ENCODE measurements at places on chromosomes 3 and 15.
A peak's percentile ranks its signal among the peaks of the same experiment; 100 is the strongest.

GRCh38 chr3:22960105-22960984 lies 242.8 kb upstream of the UBE2E2 start:
- DNase-seq = peak; percentile 20

- no peak for DNase-seq
These were observed 67.0 kb upstream of the ACAN start for GRCh38 chr15:88736204-88736603.

- DNase-seq = no peak
These were observed 468.9 kb upstream of the UBE2E2 start for GRCh38 chr3:22734207-22734606.

DNA sequence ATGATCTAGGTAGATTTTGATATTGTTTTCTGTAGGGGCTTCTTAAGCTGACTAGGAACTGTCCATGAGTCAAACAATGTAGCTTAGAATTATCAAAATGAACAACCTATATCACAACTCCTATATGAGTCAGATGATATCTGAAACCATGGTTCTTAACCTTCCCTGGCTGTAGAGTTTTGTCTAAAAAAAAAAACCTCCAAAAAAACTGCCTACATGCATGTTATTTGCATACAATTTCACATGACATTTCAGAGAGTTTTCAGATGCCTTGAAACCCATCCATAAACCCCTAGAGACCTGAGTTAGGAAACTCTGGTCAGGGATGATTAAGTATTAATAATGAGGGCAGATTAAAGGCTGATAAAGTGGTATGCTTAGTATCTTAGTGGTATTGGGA lies 157.0 kb downstream of the CHST2 start:
- no peak for DNase-seq

DNA sequence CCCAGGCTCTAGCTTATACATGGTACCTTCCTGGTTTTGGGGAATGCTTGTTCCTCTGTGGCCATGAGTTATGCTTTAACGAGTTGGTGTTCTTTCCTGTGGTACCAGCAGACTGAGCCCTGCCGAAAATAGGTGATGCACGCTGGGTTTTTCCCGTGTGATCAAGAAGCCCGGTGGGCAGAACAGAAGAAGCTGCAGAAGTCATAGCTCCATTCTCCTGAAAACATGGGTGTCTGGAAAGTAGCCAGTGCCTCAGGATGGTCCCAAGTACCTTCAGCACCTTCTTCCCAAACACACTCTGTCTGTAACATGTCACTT lies 25.2 kb downstream of the MAPKBP1 start:
- no peak for DNase-seq

Data from fibroblast of lung (primary cell).